ENCODE measurements at places on chromosomes 6 and 20.

DNA sequence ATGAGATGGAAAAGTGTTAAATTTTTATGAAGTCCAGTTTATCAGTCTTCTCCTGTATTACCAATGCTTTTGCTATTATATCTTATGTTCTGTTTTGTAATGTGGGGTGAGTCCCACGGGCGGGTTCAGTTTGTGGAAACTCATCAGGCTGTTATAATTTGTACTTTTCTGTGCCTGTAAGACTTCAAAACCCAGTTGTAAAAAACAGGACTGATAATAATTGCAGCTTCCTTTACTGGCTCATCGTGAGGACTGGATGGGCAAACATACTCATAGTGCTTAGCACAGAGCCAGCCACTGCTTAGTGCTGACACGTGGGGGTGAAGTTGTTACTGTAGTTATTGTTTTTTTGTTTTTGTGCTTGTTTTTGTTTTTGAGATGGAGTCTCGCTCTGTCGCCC lies 45.6 kb downstream of the TGM2 start:
- no peak for DNase-seq

- no peak for DNase-seq
Observed at GRCh38 chr6:40860443-40860842, 178.6 kb downstream of the UNC5CL start.

- no peak for DNase-seq
Observed at GRCh38 chr20:23151885-23152284, 65.8 kb upstream of the CD93 start.

GRCh38 chr6:17022604-17023003 lies 79.2 kb upstream of the STMND1 start:
- DNase-seq = no peak

GRCh38 chr6:91539456-91539855 lies 952.6 kb upstream of the MAP3K7 start:
- no peak for DNase-seq

DNA sequence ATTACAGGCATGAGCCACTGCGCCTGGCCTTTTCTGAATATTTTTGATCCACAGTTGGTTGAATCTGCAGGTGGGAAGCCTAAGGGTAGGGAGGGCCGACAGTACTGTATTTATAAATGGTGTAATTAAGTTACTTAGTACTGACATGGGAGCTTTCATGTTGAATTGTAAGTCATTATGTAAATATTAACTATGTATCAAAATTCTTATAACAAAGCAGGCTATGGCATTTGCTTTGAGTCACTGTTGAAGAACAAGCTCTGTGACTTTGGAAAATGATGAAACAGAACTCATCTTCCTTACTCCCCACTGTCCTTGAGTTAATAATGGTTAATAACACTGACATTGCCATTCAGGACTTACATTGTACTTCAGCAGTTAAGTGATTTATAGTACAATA lies 63.0 kb upstream of the TXNDC5 start:
- DNase-seq = no peak

DNA sequence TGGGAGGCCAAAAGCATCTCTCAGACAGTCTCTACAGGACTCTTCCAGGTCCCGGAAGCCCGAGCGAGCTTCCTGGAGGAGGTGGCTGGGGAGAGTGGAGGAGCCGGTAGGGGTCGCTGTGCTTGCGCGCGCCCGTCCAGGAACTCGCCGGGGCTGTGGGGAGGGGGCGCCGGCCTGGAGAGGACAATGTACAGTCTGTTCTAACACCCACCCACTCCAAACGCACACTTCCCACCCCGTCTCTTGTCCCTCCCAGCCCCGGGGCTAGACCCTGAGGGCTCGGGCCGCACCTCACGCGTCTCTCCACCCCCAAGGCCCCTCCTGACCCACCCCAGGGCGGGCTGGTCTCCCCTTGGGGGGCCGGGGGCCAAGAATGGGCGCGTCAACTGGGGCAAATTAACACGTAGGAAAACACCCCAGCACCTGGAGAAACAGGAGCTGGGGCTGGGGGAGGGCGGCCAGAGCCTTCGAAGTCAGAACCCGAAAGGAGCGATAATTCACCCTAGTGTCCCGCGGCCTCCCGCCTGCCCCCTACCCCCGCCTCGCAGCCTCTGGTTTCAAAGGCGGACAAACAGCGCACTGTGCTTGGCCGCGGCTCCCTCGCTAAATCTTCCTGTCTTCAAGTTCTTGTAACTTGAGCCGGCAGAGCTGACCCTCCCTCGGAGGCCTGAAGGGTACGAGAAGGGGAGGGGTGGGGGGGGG lies 103.2 kb upstream of the FOXP4 start:
- no peak for DNase-seq

- DNase-seq = peak; percentile 31
Observed at GRCh38 chr20:18662279-18663040, 74.6 kb downstream of the DTD1 start.

DNA sequence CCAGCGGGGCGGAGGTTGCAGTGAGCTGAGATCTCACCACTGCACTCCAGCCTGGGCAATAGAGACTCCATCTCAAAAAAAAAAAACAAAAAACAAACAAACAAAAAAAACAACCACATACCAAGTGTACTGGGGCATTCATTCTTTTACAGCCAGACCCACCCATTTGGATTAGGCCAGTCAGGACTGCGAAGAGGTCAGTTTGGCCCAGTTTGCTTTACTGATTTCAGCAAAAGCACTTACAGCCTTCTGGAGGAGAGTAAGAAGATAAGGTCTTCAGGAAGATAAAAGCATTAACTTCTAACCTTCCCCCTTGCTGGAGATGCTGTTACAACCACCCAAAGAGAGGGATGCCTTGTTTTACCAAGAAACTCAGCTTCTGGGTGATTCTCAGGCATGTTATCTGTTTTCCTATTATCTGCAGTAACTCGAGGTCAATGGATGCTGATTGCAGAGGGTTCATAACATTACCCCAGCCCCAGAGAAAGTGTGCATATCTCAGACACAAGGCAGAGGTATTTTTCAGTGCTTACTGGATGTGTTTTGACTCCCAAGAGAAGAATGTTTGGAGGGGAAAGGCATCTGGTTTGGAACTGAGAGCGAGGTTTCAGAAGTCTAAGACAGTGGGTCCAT lies 118.9 kb downstream of the RIN2 start:
- no peak for DNase-seq

GRCh38 chr20:34880215-34880850 lies 3.9 kb downstream of the ACSS2 start:
- DNase-seq = no peak

DNA sequence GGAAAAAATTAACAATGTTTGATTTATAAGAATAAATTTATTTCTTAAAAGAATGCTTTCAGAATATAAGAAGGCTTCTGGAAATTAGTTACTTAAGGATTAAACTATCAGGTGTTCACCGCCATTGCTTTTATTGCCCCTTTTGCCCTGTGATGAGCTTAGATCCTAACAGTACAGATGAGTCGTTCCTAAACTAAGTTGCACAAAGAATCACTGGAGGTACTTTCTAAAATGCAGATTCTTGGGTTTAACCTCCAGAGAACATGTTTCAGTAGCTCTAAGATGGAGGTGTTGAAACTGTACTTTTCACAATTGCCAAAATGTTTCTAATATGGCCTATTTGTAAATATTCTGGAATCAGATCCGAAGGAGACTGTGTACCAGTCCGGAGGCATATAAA lies 211.9 kb downstream of the GMDS start:
- no peak for DNase-seq

GRCh38 chr6:144152334-144152900 lies 2.1 kb downstream of the STX11 start:
- no peak for DNase-seq

GRCh38 chr6:170117111-170117972 lies 173.5 kb downstream of the DLL1 start:
- DNase-seq = no peak

DNA sequence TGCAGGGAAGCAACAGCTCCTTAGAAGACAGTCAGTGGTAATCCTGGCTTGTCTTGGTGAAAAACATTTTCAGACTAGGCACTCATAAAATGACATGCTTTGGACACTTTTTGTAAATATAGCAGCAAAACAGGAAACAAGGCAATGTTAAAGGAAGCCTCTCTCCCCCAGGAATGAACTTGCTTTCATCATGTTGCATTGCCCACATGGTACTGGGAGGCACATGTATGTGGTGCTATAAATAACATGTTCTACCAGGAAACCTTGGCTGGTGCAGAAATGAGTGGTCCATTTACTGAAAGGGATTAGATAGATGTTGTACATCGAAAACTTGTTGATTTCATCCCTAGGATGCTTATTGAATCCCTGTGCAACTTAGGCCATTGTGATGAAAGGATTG lies 121.4 kb upstream of the RREB1 start:
- DNase-seq = no peak

DNA sequence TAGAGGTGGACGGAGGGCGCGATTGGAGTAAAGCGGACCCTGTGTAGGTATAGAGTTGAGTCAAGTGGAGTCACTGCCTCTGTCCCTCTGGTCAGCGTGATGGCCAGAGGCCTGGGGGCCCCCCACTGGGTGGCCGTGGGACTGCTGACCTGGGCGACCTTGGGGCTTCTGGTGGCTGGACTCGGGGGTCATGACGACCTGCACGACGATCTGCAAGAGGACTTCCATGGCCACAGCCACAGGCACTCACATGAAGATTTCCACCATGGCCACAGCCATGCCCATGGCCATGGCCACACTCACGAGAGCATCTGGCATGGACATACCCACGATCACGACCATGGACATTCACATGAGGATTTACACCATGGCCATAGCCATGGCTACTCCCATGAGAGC lies 479 bp downstream of the SLC39A7 start:
- DNase-seq = no peak

DNA sequence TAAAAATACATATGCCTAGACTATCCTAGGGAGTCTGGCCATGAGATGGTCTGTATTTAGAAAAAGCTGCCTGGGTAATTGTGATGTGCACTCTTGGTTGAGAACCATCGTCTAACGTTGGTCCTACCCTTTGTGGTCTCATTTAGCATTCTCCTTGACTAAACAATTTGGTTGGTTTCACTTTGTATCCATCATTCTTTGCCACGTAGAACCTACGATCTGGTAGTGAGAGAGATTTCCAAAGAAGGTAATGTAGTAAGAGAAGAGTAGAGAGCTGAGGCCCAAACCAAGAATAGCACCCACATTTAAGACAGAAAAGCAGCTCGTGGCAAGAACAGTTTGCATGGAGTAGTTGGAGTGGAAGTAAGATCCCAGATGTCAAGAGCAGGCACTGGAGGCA lies 219.8 kb downstream of the TMEM200A start:
- no peak for DNase-seq

DNA sequence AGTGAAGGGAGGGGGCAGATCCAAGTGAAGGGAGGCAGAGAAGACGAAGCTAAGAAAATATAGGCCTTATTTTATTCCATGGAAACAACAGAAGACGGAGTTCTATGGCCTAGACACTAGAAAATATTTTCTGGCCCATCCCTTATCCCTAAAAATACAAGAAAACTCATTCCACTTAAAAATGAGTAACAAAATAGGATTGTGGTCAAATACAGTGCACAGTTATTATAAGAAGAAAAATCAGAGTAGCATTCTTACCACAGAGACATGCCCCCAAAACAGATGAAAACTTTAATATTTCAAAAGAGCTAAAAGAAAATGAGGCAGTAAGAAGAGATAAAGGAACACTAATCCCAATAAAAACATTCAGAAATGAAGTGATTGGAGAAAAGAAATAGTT lies 202.9 kb downstream of the GMPR start:
- no peak for DNase-seq

DNA sequence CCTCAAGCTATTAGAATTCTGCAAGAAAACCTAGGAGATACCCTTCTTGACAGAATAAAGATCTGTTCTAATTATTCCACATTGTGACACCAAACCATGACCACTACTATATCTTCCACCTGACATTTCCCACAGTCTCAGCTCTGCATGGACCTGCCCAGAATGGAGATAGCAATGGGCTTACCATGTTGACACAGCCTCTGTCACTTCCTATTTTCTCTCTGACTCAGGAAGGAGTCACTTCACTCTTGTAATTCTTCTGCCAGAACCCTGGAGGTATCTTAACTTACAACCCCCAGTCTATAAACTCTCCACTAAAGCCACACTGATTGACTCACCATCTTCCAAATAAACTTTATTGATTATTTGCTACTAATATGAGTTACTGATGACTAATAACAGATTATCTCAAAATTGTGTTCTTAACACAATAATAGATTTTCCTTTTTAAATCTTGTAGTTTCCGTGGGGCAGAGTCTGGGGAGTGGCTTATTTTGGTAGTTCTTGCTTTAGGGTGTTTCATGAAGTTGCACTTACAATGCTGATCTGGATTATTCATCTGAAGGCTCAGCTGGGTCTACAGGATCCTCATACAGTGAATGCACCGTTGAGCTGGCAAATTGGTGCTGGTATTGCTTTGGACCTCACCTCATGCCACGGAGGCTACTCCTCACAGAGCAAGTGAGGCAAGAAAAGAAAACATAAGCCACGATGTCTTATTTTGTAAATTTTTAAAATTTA lies 869.9 kb downstream of the KIF16B start:
- no peak for DNase-seq

GRCh38 chr6:168615837-168616236 lies 174.9 kb downstream of the SMOC2 start:
- no peak for DNase-seq

- no peak for DNase-seq
Observed at GRCh38 chr20:1478566-1478965, 11.9 kb upstream of the NSFL1C start.

DNA sequence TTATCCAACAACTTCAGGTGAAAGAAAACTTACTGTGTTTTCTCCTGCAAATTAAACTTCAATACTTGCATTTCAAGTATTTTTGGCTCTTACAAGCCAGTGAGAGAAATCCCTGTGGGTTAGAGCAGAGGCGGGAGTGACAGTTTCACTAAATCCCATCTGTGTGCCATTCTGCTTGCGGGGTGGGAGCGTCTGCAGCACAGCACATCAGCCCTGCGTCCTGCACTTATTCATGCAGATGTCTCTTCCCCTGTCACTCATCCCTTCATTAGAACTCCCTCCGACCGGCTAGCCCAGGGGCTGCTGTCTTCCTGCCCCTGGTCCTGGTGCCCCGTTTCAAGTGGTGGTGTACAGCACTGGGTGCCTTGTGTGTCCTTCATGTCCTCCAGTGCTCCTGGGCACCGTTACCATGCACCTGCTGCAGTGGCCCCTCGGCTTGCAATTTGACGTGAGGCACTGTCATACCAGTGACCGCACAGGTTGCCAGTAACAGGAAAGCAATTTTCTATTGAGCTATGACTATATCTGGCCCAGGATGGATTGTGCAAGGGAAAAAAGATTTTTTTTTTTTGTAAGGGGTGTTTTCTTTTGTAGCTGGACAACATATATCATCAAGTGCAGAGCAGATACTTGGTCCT lies 59.4 kb downstream of the INSM1 start:
- no peak for DNase-seq

- DNase-seq = peak; percentile 63
Observed at GRCh38 chr6:74598462-74599393, 607.1 kb downstream of the COL12A1 start.

DNA sequence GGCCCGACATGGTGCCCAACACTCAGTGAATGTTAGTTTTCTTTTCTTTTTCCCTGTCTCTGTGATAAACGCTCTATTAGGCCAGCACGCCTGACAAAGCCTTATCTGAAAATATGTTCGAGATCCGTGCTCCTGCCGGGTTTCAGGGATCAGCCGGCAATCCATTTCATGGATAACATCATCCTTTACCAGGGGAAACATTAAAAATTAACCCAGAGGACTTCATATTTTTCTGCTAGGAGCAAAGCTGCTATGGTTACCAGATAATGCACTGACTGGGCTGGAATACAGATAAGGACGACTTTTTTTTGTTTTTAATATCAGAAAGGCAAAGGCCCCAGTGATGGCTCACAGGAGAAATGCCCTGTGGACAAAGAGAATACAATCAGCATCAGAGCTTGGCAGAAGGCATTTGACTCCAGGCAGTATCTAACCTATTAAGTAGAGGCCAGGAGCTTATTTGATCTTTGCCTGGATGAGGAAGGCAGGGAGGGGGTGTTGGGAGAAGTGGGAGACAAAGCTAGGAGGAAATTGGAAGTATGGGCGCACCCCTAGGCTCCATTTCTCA lies 482.0 kb upstream of the CHD6 start:
- no peak for DNase-seq

All from GM10248 (cell line).